ENCODE measurements at places on chromosomes 3 and 15.

- DNase-seq, result no peak
Observed at GRCh38 chr15:60744826-60745460, 266.0 kb upstream of the ICE2 start.

DNA sequence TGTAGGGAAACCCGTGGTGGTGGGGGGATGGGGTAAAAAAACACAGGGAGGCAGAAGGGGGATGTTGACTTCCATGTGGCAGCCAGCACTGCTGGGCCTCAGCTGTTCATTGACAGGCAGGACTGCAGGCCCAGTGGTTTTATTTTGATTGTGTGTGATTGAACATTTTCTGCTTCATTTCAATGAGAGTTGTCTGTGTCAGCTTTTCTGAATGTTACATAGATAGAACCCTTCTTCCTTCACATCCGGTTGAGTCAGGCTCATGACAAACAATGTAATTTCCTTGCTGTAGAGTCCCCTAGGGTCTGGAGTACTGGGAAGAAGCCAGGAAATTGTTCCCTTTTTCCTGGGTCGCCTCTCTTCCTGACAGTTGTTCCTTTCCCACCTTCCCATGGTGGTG is 8.2 kb upstream of the RPP25 start:
- DNase-seq, result no peak

DNA sequence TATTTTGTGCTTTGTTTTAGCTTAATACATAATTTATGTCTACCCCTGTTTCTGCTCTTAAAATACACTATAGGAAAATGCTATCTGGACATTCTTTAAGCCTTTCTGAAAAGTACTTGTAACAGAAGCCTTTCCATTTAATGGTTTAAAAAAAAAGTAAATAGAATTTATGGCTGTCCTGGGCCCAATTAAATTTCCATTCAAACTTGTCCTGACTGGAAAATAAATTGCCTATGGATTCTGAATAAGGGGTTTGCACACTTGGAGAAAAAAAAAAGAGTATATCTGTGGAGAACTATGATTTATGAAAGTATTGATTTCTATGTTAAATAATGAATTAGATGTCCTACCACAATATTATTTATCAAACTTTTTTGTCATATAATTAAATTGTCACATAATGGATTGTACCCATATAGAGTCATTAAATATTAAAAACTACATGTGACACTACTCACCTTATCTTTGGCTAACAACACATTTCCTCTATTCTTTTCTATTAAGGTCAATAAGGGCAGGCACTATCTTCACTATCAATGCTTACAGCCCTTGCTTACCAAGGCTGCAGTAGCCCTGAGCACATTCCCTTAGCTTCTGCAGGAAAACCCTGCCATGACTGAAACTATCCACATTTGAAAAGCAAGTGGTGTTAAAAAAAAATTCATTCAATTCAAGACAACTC is 396.1 kb upstream of the ROBO2 start:
- DNase-seq, result no peak

GRCh38 chr3:188241072-188241471 is 87.1 kb downstream of the LPP start:
- no peak for DNase-seq

DNA sequence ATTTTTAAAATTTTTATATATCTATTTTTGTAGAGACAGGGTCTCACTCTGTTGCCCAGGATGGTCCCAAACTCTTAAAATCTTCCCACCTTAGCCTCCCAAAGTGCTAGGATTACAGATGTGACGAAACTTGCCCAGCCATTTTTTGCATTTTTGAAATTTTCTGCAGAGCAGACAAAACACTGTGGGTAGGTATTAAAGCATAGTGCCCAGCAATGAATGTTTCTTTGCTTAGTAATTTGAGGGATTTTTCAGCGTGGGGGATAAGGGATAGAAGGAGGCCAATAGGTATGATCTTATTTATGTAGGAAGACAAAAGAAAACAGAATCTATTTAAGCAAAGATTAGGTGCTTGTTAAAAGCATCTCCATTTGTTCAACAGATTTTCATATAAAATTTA is 446.8 kb upstream of the DPH6 start:
- no peak for DNase-seq

GRCh38 chr3:19155375-19155774 is 7.1 kb downstream of the KCNH8 start:
- DNase-seq, result no peak

DNA sequence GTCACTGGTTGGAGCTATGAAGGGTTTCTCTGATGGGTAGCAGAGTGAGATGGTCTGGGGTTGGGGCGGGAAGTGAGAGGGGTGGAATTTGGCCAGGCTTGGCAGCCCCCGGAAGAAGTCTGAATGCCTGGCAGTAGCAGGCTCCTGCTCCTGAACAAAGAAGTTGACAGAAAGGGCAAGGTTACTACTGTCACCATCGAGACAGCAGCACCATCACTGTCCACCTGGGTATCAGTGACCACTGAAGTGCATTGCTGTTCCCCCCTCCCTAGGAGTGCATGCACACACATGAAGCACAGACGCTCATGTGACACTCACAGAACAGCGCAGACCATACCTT is 42.9 kb downstream of the COLQ start:
- no peak for DNase-seq

DNA sequence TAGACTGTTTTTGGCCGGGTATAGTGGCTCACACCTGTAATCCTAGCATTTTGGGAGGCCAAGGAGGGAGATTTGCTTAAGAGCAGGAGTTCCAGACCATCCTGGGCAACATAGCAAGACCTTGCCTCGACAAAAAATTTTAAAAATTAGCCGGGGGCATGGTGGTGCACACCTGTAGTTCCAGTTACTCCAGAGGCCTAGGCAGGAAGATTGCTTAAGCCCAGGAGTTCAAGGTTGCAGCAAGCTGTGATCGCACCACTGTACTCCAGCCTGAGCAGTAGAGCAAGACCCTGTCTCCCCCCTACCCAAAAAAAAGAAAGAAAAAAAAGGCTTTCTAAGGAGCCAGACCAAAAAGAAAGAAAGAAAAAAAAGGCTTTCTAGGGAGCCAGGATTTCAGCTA is 36.7 kb downstream of the TMOD3 start:
- DNase-seq, result no peak

GRCh38 chr15:25608926-25609325 is 170.1 kb upstream of the UBE3A start:
- no peak for DNase-seq

DNA sequence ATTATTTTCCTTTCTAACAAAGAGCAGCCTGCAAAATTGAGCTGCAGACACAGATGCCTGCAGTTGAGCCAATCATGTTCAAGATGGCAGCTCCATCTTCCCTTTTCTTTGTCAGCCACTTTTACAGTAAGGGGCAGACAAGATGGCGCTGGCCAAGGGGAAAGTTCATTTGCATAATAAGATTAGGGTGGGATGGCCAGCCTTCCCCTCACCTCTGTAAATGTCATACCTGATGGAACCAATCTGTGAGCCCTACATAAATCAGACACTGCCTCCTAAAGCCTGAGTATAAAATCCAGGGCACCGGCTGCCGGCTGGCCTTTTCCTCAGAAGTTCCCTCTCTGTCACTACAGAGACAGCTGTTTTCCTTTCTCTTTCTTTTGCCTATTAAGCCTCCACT is 15.8 kb downstream of the PATL2 start:
- DNase-seq, result no peak

- no peak for DNase-seq
Observed at GRCh38 chr3:178446059-178446458, 90.2 kb upstream of the KCNMB2 start.

DNA sequence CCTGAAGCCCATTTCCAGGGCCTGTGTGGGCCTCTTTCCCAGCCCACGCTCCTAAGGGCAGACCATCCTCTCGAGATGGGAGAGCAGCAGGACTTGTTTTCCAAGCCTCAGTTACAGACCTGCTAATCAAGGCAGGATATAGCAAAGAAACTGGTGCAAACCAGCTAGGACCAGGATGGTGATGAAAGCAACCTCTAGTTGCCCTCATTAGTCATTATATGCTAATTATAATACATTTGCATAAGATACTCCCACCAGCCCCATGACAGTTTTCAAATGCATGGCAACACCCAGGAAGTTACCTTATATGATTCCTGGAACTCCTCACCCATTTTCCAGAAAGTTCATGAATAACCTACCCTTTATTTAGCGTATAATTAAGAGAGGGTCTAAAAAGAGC is 34.4 kb upstream of the TRH start:
- no peak for DNase-seq

- DNase-seq, result no peak
Observed at GRCh38 chr3:71218508-71218907, 365.0 kb downstream of the FOXP1 start.

DNA sequence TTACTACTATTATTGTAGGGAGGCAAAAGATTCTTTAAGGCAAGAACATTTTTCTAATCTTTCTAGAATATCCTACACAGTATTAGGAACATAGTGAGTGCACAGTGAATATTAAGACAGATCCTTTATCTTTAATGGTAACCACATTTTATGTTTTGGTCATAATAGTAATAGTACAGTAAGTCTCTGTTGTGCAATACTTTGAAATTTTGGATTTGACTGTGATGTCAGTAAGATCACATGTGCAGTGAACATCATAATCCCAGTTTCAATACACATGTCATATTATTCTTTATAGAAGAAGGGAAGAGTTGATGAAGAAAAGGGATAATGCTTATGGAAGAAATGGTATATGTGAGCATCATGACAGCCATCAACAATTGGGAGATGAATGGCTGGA is 10.7 kb downstream of the STT3B start:
- DNase-seq, result no peak

DNA sequence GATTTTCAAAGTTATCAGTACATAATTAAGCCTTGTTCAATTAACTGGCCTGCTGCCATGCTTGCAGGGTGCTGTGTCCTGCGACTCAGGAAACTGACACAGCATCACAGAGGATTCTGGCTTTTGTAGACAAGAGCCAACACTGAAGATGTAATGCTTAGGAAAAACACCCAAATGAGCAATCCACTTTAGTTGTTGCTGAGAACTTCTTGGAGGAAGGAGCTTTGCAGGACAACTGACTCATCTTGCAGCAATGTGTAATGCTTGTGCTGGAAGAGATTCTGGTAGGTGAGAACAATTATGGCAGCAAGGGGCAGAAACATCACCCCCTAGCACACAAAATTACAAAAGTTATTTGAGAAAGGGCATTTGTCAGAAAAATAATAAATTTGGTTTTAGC is 67.6 kb downstream of the NLGN1 start:
- no peak for DNase-seq

- DNase-seq, result no peak
Observed at GRCh38 chr3:188049606-188050530, 104.1 kb upstream of the LPP start.

- DNase-seq, result no peak
Observed at GRCh38 chr3:161393803-161394202, 22.5 kb upstream of the SPTSSB start.

DNA sequence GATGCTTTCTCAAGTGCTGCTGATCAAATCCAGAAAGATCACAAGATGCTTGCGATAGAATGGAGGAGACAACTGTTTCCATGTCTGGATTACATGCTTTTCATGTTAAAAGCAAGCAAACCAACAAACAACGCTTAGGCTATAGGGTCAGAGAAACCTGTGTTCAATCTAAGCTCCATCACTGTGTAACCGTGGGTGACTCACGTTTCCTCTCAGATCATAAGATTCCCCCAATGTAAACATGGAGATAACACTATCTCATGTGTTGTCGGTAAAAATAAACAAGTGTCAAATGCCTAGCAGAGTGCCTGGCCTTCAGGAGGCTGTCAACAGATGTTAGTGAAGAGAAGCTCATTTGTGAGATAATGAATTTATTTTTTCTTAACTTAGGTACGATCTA is 907.8 kb downstream of the NTRK3 start:
- no peak for DNase-seq

GRCh38 chr3:185851046-185851445 is 26.2 kb upstream of the IGF2BP2 start:
- DNase-seq, result no peak

- no peak for DNase-seq
Observed at GRCh38 chr3:143358155-143358792, 238.7 kb downstream of the CHST2 start.

- DNase-seq, result no peak
Observed at GRCh38 chr3:117130222-117130621, 420.6 kb downstream of the TUSC7 start.

GRCh38 chr15:64274341-64274950 is 81.5 kb downstream of the CSNK1G1 start:
- DNase-seq, result no peak

GRCh38 chr3:126765187-126766069 is 61.4 kb downstream of the CHCHD6 start:
- DNase-seq, result peak; percentile 69

DNA sequence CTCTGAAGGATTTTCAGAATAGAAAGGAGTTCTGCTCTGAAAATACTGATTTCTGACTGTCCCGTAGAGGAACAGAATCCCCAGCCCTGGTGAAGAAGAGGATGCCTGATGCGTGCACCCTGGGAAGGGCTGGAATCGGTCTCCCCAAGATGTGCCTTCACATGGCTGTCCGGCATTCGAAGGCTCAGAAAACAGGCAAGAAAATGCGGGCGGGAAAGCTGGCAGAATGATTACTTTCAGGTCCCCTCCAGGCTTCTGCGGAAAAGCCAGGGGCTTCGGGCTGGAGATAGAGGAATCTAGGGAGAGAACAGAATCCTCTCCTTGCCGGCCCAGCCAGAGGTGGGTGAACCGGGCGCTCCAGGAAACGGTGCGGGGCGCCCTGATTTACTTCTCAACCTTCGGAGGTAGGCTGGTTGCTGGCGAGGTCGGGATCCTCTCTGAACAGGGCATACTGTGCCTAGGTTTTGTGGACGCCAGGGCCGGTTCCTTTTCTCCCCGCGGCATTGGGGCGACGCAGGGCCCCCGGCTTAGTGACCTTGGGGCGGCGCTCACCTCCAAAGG is 2.5 kb downstream of the FOXL2NB start:
- DNase-seq, result no peak

DNA sequence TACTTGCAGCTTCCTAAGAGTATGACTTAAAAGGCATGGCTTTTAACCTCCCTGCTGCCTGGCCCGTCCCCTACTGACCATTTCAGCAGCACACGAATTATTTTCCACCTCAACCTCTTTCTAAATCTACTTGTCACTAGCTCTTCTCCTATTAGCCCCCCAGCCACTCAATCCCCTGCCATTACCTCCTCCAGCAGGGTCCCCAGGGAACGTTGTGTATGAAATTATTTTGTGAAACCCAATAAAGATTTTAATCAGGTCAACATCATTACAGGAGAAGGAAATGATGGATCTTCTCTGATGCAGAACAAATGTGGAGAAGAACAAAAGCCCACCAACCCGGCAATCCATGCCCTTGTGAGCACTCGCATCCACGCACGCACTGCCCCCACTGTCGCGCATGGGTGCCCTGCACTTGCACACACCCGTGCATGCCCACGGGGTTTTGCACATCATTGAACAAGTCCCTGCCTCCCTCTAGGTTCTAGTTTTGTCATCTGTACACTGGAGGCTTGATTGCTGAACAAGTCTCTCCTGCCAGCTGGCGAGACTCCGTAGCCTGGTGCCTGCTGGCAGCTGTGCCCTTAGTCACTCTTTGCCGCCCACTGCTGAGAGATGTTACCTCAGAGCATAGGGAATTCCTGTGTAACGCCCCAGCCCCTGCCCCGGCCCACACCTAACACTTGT is 51.6 kb downstream of the LINGO1 start:
- DNase-seq, result no peak

- no peak for DNase-seq
Observed at GRCh38 chr3:69425249-69425648, 39.4 kb upstream of the FRMD4B start.

Data from osteocyte (in vitro differentiated cells).